Tongue (tissue), 3 donors: ENCODE measurements at places on chromosomes 11 and 22.

DNA sequence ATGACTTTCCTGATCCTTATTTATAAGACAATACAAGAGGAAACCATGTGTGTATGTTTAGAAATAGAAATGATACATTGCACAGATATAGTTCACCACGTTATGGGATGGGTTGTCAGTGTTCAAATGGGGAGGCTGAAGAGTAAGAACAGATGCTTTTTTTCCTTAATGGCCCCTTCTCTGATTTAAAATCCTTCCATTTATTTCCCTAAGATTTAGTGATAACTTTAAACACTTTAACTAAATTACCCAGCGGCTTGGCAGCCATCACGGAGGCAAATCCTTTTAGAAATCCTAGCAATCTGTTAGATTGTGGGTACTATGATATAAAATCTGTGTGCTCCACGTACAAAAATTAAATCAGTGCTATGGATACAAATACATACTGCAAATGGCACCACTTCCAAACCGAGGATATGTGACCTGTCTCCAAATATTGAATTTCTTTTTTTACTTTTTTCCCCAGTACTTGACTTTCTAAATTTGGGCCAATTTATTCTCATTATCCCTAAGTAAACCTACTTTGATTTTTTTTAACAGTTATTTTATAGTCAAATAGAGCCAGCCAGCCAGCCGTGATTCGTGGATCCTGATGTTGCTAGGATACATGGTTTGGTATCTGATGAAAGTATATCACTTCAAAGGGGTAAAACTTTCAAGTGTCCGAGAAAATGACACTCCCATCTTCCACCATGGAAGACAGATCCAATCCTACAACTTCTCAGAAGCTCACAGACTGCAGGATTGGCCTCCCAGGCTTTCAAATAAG is 46.1 kb downstream of the BDNF start:
- no peak for DNase-seq

GRCh38 chr22:21587803-21588611 is 20.5 kb downstream of the UBE2L3 start:
- DNase-seq = peak; percentile 50

DNA sequence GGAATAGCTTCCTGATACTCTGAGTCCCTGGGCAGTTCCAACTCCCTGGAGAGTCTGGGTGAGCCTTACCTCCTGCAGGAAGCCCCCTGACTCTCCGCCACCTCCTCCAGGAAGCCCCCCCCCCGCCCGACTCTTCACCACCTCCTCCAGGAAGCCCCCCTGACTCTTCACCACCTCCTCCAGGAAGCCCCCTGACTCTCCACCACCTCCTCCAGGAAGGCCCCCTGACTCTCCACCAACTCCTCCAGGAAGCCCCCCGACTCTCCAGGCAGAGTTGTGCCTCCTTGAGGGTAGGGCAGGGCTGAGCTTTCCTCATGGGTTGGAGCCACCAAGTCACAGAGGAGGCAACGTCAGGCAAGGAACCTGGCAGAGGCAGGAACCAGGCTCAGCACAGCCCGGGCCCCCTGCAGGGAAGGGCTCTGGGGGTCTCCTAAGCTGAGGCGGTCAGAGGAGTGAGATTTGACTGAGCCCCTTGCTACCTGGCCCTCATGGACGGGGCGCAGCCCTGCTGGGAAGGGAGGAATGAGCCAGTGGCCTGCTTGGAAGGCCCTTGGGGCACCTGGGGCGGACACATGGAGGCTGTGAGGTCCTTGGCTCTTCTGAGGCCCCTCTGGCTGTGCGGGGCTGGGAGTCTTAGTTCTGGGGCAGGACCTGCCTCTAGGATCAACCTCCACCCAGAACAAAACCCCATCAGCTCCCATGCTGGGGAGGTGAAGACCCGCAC is 18.1 kb downstream of the MRGPRG start:
- no peak for DNase-seq

GRCh38 chr11:57458410-57459163 is 1.7 kb upstream of the RTN4RL2 start:
- peak; percentile 51 for DNase-seq

DNA sequence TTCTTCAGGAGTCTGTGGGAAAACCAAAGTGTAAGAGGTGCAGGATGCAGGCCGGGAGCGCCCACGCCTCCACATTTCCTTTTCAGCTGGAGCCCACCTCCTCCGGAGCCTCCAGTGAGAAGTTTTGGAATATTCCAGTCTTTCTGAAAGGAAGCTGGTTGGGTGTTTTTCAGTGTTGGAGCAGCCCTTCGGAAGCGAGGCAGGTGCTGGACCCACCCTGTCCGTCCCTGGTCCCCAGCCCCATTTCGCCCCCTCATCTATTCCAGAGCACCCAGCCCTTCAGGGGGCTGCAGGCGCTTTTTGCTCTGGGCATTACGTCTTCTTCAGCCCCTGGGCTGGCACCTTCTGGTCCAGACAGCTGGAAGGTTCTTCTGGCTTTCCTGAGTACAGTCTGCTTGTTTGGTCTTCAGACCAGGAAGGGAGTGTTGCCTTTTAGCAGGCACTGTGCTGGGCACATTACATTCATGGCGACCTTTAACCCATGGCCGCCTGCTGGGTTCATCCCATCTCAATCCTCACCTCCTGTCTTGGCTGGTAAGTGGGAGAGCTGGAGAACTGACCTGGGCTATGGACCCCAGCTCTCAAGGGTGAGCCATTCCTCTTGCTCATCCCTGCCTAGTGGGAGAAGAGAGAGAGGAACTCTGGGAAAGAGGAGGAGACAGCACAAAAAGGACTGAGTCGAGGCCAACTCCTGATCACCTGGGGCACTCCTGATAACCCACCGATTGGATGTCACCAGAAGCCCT is 710 bp upstream of the THY1 start:
- no peak for DNase-seq

DNA sequence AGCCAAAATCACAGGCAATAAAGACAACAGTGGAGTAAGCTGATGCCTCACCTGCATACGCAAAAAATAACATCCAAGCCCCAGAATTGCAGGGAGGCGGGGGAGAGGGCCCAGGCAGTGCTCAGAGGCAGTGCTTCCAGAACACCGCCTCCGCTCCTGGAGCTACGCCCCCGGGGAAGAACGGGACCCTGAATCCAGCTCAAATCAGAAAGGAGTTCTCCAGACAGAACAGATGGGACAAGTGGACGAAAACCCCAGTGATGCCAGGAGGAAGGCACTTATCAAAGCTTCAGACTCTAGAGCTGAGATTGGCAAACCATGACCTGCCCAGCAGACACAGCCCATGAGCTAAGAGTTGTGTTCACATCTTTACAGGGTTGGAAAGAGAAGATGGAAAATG is 683.9 kb downstream of the TBC1D22A start:
- no peak for DNase-seq

DNA sequence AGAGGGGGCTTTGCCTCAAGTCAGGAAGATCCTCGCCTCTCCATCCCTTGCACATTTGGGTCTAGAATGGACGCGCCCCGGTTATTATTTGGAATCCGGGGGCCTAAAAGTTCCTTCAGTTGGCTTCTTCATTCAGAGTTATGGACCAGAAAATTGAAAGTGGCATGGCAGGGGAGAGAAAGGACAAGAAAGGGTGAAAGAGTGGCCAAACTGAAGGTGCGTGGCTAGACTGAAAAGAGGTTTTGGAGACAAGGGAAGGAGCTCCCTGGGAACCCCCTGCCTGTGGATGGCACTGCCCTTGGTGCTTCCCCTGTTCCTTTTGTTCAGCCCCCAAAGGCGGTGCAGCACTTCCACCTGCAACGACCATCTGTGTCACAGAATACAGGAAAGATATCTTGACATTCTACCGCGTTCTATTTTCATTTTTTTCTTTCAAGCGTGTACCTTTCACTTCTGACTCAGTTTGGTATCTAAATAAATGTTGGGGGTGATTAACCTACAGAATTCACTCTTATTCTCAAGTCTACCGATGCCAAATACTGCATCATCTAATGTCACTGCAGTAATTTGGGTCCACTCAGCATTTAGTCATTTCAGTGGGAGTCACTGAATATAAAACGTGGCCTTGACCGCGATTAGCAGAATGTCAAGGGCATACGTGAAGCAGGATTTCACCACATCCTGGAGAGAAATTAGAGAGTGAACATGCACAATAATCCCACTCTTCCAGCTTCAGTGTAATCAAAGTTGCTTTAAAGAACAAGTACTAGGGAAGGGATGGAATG is 88.1 kb upstream of the ARHGAP32 start:
- no peak for DNase-seq
